ELF-1 (cell line): ENCODE measurements at places on chromosomes 5 and 9.

- peak; percentile 26 for DNase-seq
Observed at GRCh38 chr9:82957529-82958379, 105.2 kb downstream of the RASEF start.

DNA sequence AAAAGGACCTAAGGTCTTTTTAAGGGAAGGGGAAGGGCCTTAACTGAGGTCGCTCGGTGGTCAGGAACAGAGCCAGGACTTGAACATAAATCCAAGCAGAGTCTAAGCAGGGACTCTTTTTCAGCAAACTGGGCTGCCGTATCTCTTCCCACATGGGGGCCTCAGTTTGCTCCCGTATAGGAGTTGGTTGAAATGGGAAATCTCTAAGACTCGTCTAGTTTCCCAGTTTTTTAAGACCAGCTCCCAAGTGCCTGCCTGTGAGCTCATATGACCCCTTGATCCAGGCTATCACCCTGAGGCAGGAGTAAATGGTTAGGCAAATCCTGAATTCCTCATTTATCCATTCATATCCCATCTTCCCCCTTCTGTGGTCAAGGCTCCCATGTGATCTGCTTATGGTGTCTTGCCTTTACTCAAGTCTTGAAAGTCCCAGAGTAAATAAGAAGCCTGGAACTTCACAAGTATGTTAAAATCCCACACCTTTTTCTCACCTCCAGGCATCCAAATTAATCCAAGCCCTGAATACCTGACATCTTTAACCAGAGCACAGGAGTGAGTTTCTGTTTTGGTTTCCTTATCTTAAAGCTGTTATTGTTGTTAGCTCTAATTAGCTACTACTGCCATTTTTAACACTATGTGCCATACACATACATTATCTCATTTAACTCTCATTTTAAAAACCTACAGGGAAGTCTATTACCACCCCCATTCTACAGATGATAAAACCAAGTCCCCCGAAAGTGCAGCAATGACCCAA, 3.0 kb downstream of the ARSI start:
- peak; percentile 49 for DNase-seq

GRCh38 chr5:76333571-76333970, 69.5 kb upstream of the IQGAP2 start:
- no peak for DNase-seq

DNA sequence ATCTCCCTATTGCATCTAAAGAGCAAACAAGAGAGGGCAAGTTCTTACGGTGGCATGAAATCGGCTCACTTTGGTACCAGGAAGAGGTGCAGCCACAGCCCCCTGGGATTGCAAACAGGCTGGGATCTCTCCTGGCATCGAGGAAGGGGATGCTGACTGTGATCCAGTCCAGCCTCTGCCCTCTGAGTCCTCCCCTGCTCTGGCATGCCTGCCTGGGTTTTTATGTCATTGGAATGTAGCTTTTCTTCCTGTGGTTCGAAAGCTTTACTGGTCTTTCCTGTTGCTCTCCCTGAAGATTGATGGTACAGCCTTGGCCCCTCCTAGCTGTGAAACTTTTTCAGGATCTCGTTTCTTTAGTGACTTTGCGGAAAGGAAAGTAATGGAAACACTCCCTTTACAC, 6.6 kb downstream of the SLC46A2 start:
- peak; percentile 71 for DNase-seq

- no peak for DNase-seq
Observed at GRCh38 chr9:93148721-93149120, 14.7 kb upstream of the NINJ1 start.
